Hepatic stellate cell (primary cell): ENCODE measurements at places on chromosomes 1 and 21.

DNA sequence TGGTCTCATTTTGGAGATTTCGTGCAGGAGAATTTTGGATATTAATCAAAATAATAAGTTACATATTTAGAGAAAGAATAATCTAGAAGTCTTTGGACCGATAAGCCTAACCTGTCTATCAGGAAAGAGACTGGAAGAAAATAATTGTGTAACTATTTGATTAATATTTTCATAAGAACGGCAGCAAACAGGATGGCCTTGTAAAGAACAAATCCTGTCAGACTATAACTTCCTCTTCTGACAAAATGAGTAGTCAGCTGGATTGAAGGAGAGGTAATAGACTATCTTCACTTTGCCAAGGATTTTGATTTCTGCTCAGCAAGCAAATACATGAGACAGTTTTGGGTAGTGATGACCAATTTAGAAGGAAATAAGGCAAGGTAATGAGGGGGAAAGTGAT is 12.7 kb upstream of the RYR2 start:
- DNase-seq = no peak

- DNase-seq = no peak
Measured at GRCh38 chr1:12776801-12777557, 3.4 kb downstream of the PRAMEF12 start.

GRCh38 chr1:112934577-112934976 is 21.4 kb downstream of the SLC16A1 start:
- DNase-seq = no peak

GRCh38 chr1:46466477-46467182 is 23.0 kb upstream of the DMBX1 start:
- DNase-seq = peak; percentile 55

GRCh38 chr1:54275349-54275748 is 75.4 kb downstream of the MRPL37 start:
- peak; percentile 65 for DNase-seq

- DNase-seq = no peak
Measured at GRCh38 chr1:45331436-45332345, 5.0 kb downstream of the HPDL start.
